ENCODE measurements at places on chromosomes 5 and 9.

DNA sequence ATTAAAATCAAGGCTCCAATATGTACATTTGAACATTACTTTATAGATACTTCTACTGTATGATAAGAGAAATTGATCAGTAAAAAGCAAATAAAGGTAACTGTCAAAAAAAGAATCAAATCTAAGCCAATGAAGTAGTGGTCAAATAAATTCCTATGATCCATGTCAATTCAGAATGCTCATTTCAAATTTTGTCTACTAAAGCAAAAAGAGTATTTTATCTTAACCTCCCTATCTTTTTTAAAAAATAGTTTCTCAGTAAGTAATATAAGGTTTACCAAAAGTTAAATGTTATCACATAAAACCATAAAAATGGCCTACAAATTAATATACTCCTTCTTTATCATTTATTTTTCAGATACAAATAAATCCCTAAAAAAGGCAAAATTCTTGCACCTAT is 165.9 kb downstream of the AGTPBP1 start:
- no peak for DNase-seq

- no peak for DNase-seq
Measured at GRCh38 chr9:89005323-89005722, 14.1 kb downstream of the S1PR3 start.

DNA sequence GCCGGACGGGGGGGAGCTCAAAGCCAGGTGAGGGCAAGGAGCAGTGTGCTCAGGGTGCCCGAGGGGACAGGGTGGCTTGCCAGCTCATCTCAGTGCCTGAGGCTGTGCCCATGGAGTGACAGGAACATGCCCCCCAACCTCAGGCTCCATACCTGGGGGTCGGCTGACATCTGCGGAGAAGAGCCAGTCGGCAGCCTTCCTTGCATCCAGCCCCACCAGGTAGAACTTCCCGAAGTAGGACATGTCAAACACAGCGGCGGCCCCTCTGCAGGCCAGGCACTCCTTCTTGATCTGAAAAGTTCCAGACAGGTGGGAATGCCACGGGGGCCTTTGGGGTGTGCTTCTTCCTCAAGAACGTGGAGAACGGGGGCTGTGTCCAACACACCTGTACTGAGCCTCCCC is 42.1 kb downstream of the SARDH start:
- no peak for DNase-seq

DNA sequence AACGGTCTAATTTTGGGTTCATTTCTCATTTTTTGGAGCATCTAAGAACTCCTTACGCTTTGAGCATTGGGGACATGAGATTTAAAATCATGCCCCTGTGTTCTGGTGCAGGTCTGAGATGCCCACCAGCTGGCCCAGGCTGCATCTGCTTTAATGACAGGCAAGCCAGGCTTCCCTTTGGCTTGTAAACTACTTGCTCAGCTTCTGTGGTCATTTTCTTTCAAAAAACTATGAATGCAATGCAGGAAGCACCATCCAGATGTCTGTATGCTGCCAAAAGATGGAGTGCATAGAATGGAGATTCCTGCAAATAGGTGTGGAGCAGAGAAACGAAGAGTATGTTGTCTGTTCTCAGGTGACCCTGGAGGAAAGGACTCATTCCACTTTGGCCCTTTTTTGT is 399.9 kb upstream of the ADAMTSL1 start:
- no peak for DNase-seq

DNA sequence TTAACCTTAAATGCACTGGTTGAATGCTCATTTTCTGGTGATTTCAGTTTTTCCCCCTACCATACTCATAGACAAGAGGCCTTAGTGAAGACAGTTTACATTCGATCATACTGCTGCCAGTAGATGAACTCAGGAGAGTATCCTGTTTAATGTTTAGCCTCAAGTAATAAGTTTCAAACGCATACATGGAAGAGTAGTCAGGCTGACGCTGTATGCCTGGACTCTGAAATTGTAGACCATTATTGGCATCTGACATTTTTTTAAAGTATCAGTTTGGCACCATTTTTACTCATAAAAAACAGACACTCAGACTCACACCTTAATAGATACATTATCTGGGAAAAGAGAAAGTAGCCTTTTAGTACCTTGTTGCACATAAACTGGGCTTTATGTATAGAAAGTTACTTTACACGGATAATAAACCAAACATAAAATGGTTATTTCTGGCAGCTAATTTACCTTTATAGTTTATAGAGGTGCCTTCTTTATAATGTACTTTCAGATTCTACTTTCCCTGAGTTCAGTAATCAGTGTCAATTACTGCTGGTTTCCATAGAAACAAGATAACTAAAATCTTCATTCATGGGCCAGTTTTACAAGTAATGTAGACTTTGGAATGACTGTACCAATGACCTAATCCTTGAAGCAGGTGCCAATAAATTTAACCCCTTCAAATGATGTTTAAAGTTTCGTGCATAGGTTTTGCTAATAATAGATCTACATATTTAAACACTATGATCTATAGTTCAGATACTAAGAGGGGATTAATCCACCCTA is 183.8 kb upstream of the ITGA1 start:
- no peak for DNase-seq

GRCh38 chr9:86324901-86325300 is 29.3 kb downstream of the TUT7 start:
- no peak for DNase-seq

GRCh38 chr9:32260151-32260862 is 124.1 kb upstream of the ACO1 start:
- no peak for DNase-seq

Data from C1 segment of cervical spinal cord (tissue), 14 donors.